ENCODE measurements at places on chromosomes 16 and 17. TPM values are rescaled to one million over a fixed set of nuclear protein-coding genes. Genes with fewer than 3 reads are reported as not detected.

DNA sequence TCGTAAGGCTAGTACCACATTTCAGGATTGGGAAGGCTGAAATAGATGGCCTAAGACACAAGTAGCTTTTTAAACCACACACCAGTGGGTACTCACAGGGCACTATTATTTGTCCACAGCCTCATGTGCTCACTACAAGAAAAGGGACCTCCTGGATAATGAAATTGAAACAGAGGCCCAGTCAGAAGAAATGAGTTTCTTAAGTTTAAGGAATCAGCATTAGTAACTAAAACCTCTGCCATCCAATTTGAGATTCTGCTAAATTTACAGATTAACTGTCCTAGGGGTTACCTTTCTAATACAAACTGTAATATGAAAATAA, 3.0 kb downstream of the USP7 start:
- no peak for DNase-seq

- DNase-seq = peak; percentile 80
Observed at GRCh38 chr17:70636517-70637133, 467.3 kb downstream of the KCNJ2 start.

Gene RAB34
- 211 TPM for total RNA-seq

GRCh38 chr16:8642146-8642545, 20.6 kb downstream of the METTL22 start:
- no peak for DNase-seq

DNA sequence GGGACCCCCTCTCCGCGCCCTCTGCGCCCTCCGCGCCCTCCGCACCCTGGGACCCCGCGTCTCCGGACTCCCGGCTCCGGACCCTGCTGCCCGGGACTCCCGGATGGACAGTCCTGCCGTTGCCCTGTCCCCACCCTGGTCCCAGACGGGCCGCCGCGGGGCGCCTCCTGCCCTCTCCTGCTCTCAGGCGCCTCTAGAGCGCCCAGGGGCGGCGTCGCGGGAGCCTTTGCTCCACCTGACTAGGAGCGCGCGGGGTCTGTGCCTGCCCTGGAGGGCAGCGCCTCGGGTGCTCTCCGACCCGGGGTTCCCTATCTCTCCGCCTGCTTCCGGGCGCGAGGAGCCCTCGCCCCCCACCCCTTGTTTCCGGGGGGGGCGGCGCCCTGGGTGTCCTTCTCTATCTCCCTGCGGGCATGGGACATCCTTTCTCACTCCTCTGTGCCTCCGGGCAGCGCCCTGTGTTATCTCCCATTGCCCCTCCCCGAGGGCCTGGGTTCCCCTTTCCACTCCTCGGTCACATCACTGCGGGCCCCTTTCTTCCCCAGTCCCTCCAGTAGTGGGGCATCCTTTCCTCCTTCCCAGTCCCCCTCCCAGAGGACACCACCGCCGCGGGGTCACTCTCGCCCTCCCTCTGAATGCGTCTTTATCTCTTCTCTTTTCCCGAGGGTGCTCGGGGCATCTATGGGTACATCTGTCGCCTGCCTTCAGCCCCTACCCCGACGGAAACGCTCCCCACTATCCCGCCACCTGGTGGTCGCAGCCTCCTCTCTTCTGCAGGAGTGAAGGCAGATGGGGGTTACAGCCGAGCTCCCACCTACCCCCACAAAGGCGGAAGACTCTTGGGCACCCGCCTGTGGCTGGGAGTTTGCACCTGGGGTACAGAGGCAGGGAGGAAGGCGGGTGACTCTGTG, 875 bp downstream of the PRKCB start:
- DNase-seq = no peak

Gene CLEC3A
- total RNA-seq = not detected

GRCh38 chr17:7312432-7313087, 2.6 kb downstream of the GPS2 start:
- no peak for DNase-seq

DNA sequence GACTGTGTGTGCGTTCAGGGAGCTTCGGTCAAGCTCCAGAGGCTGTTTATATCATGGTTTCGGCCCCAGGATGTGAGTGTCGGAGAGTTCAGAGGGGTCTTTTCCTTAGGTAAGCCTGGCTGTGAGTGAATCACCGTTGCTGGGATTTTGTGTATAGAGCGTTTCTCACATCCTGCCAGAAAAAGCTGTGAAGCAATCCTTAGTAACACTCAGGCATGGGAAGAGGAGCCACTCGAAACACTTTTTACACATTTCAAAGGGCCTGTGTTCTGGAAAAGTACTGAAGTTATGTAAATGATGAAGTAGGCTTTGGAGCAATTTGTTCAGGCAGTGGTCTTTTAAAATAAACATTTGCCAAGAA, 662 bp downstream of the PGS1 start:
- peak; percentile 81 for DNase-seq

DNA sequence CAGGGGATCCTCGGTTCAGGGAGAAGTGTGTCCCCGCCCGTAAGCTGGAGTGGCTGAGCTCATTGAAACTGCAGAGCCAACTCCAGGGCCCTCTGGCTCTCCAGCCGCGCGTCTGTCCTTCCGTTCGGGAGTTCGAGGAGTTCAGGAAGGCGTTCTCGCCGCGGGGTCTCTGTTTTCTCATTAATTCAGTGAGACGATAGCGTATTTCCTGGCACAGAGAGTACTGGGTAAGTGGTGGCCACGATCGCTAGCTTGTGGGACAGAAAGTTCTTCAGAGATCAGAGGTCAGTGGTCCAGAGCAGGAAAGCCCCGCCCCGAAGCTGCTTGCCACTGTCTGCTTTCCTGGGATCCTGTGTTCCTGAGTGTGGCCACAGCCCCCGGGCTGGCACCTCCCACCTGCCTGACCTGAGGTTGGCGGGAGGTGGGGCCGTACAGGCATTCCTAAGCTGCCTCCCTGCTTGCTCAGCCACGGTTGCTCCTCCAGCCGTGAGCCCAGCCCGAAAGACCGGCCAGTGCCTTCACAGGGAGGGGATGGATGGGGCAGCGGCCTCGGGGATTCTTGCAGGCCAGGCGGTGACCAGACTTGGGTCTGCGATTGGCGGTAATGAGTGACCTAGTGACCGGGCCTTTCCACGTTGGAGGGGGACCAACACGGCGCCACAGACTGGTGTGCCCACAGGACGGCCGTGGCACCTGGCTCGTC, 8.9 kb downstream of the BAIAP2 start:
- peak; percentile 89 for DNase-seq

Gene GRAP
- total RNA-seq = not detected

- peak; percentile 90 for DNase-seq
Observed at GRCh38 chr16:70162041-70162451, 11.5 kb upstream of the CLEC18C start.

GRCh38 chr16:82535262-82535661, 91.5 kb upstream of the CDH13 start:
- no peak for DNase-seq

DNA sequence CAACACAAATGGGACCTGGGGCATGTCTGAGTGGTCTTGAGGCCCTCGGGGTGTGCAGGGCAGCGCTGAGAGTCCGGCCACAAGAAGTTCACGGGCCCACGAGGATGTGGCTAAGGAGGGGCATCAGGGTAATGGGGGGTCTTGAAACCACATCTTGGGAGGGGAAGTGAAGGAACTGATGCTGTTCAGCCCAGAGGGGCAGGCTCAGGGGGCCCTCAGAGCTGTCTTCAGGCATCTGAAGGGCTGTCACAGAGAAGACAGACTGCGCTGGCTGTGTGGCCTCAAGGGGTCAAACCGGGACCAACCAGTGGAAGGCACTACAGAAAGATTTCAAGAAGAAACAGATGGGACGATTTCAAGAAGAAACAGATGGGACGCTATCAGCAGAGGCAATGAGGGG, 45.1 kb downstream of the ZNF423 start:
- DNase-seq = no peak
